ENCODE measurements at places on chromosomes 1 and 21.

- peaks cover 19% of the 10 kb centered on the region for H3K27me3 ChIP-seq
- no peak overlapping the region for H3K27ac ChIP-seq
- no peak overlapping the region for H3K4me3 ChIP-seq
- ATAC-seq = no peak
Observed at GRCh38 chr21:42661688-42662429, 8.4 kb downstream of the PDE9A start.

DNA sequence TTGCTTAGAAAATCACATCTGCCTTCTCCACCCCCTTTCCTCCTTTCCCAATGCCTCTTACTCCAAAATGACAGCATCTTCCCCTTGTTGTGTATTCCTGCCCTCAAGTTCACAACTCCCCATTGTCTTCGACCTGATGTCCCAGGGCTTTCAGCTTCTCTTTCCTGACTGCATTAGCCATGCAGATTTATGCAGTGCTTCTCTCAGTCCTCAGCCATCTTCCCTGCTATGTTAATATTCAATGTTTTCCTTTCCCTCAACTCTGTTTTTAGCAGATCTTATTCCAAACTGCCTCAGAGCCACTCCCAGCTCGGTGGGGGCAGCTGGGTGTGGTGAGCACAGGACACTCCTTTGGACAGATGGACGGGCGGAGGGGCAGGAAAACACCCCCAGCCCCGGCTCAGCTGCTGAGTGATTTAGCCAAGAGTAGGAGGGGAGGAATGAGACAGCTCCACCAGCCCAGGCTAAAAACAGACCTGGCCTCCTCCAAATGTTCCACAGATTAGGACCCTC is 71.0 kb downstream of the CD2 start:
- no peaks in the 10 kb centered on the region for H3K36me3 ChIP-seq
- no peak overlapping the region for H3K27ac ChIP-seq
- no peaks in the 10 kb centered on the region for H3K27me3 ChIP-seq
- no peak overlapping the region for H3K4me3 ChIP-seq
- no peak for ATAC-seq

- H3K27ac ChIP-seq = no peak overlapping the region
- no peak overlapping the region for H3K4me3 ChIP-seq
- no peak for ATAC-seq
- no peaks in the 10 kb centered on the region for H3K4me1 ChIP-seq
- peaks cover 11% of the 10 kb centered on the region for H3K27me3 ChIP-seq
Observed at GRCh38 chr1:227901906-227902640, 45.7 kb downstream of the WNT9A start.

DNA sequence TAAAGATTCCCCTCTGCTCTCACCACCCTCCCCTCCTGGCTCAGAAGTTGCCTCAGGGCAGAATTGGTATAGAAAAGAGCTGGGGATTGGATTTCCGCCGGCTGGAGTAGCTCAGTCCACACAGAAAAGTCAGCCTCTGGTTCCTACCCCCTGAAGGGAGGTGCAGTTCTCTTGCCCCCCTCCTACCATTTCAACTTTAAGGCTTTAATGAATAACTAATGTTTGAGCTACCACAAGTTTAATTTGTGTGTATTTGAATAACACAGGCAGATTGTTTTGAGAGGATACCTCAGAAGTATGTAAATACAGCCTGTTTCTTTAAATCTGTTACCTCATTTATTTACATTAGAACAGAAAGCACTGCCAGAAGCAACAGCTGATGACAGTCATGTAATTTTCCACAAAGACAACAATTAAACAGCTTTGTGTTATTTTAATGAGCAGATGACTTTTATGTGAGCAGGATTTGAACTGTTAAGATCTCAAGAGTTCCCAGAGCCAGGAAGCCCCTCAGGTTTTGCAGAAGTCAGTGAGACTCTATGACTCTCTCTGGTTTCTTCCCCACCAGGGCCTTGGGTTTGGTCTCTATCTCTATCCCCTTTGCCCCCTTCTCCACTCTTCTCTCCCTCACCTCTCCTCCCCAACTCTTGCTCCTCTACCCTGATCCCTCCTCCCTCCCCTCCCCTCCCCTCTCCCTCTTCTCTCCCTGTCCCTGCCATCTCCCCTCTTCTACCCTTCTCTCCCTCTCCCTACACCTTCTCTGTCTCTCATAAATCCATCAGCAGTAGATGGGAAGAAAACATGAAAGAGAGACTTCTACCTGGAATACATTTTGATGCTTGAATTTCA is 26.3 kb downstream of the DUSP10 start:
- H3K4me1 ChIP-seq = peaks cover 80% of the 10 kb centered on the region
- no peaks in the 10 kb centered on the region for H3K27me3 ChIP-seq
- no peak overlapping the region for H3K4me3 ChIP-seq
- peaks cover 59% of the 10 kb centered on the region for H3K36me3 ChIP-seq

- H3K27me3 ChIP-seq = peaks cover 35% of the 10 kb centered on the region
- ATAC-seq = no peak
- H3K4me3 ChIP-seq = no peak overlapping the region
- no peak overlapping the region for H3K27ac ChIP-seq
- H3K36me3 ChIP-seq = no peaks in the 10 kb centered on the region
Observed at GRCh38 chr1:204782118-204782700, 88.5 kb upstream of the NFASC start.

Measured in stimulated activated memory B cell treated with anti-CD40 and anti-IgM and Interleukin-4, amounts not matched to agents 10 μg/mL and 1 μg/mL and 100 μg/mL, for 72 hours (primary cell).